ENCODE measurements at places on chromosomes 4 and X. TPM values are rescaled to one million over a fixed set of nuclear protein-coding genes. Genes with fewer than 3 reads are reported as not detected.

DNA sequence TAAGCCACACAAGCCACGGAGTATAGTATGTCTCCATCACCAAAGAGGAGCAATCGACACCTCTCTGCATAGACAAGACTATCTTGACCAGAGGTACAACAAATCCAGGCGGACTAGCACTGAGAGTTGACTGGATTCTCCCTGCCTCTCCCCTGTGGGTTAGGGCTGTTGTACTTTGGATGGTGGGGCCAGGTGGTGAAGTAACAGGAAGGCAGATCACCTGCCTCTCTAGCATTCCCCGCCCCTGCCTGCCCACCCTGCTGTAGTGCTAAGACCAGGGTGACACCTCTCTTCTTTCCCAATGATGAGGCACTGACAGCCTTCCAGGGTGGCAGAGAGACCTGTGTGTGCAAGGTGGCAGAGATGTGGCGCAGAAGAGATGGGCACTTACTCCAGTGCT lies 47.5 kb upstream of the TRIM2 start:
- no peak for DNase-seq

DNA sequence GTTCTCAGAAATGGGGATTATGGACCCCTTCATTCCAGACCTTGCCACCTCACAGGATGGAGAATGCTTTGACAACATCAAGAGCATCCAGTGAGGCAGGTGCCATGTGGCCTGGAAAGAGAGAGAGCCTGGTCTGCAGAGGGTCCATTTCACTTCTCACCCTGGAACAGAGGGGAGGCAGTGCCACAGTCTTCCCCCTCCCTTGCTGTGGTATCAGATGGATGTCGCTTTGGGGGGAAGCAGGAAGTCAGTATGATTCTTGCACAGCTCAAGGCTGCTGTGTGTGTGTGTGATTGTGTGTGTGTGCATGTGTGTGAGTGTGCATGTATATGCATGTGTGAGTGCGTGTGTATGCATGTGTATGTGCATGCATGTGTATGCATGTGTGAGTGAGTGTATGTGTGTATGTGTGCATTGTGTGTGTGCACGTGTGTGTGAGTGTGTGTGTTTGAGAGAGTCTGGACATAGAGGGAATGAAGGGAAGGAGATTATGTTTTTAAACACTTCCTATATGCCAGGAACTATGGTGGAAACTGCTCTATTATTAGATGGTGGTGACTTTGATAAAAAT lies 328.6 kb upstream of the CLNK start:
- DNase-seq: no peak

DNA sequence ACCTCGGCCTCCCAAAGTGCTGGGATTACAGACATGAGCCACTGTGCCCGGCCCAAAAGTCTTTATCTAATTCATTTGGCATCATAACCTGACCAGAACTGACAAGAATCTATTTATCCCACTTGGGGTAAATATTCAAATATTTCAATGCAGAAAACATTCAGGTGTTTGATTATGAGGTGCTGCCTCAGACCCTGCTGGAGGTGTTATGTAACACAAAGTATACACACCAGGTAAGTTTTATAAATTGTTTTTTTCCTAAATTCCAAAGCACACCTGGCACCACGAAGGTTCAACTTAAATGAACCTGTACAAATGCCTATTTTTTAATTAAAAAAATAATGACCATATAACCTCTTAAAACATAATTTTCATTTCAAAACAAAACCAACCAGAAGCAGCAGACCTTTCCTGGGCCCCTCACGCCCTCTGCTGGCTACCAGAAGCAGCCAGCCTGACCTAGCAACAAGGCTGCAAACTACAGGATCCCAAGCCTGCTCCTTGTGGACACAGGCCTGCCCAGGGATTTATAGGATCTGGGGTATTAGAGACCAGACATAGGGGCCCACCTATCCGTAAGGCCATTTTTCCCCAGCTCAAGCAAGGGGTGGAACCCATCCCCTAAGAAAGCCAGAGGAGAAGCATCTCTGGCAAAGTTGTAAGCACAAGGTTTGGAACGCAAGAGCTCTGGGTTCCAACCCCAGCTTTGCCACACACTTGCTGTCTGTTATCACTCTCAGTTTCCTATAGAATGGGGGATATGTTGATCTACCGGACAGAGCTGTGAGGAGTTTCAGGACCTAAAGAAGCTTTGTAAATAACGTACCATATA lies 11.7 kb downstream of the OTUD5 start:
- no peak for DNase-seq

- no peak for DNase-seq
Observed at GRCh38 chr4:26573389-26573794, 10.5 kb upstream of the TBC1D19 start.

DNA sequence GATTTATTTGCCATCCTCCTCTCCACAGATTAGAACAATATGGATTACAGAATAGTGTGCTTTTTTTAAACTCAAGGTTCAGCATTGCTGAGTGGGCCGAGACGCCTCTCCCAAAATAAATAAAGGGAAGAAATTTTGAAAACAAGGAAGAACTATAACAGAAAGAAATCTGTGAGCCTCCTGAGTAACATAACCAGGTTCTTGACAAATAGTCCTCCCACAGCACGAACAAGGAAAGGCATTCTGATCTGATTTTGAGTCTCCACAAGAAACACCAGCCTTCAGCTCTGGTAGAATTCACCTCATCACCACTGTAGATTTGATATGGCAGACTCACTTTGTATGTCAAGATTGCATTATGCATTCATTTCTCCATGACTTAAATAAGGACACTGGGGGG lies 173.6 kb downstream of the HHIP start:
- no peak for DNase-seq

DNA sequence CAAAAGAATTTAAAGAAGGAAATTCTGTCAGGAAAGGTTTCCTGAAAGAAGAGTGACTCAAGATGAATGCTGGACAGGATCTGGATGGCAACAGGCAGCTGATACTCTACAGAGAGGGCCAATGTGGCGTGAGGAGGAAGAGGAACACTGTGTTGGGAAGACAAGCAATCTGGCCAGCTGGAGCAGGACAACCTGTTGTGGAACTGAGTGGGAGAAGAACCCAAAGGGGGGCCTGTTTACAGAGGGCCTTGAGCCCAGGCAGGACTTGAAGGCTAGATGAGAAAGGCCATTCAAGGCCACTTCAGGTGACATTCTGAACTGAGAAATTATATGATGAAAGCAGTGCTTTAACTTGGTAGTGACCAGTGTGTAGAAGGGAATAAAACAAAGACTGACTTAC lies 8.5 kb downstream of the OTUD4 start:
- no peak for DNase-seq

DNA sequence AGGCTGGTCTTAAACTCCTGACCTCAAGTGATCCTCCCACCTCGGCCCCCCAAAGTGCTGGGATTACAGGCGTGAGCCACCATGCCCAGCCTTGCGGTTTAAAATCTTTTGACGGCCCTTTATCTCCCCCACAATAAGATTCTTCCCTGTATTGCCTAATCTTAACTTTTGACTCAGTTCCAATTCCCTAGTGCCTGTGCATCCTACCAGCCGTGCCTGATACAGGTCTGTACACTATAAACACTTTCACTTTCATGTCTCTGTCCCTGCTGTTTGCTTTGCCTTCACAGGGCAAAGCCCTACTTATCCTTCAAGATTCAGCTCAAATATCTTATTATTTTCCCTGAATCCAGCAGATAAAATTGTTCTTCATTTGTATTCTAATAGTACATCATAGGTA lies 74.6 kb downstream of the WDR44 start:
- no peak for DNase-seq

DNA sequence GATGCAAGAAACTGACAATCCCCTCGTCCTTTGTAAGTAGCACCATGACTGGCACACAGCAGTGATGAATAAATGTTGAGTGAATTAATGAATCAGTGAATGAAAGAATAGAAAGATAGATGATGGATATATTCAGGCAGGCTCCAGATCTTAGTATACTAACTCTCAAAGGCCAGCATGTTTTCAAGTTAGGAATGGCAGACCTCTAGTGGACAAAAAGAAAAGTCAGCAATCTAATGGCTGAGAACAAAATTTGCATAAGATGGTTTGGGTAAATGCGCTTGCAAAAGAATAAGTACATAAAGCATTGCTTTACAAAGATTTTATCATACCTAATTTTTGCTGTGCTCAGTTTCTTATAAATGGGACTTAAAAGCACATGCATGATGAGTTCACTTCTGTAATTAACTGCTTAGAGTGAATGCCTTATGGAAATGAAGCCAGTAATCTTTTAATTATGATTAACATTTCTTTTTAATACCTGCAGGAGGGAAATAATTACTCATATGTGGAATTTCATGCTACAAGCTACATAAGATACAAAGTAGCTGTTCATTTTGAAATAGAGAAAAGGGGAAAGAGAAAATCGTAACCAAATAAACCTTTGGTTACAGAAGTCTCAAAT lies 126.9 kb upstream of the GPRIN3 start:
- no peak for DNase-seq

- no peak for DNase-seq
Observed at GRCh38 chr4:129971419-129971818, 875.5 kb downstream of the C4orf33 start.

DNA sequence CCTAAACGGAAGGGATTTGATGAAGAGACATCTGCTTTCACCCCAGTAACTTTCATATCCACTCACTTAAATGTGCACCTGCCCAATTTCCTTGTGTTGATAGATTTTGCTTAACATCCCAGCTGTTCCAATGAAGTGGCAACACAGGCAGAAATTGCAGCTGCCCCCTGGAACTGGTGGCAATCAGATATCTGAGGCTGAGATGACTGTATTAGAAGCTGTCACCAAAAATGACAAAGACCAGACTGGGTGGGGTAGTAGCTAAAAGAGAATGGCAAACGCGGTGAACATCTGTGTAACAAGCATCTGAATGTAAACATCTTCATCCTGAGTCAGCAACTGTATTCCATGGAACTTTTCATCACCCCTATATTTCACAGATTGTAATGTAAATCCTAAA lies 17.1 kb downstream of the GABRA2 start:
- DNase-seq: no peak

DNA sequence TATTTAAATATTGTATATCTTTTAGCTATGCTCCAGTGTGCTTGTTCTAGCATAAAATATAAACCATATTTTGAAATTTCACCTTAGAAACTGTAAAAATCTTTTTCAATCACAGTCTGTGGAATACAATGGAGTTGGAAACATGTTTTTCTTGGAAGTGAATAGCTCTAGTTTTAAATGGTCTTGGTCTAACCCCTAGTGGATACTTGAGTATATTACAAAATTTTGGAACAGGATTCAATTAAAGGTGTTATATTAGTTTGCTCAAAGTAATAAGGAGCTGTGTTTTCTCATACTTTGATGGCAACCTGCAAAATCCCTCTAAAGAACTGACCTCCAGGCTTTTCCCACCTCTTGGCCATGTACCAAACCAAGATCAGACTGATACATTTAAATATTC lies 48.2 kb downstream of the STK26 start:
- DNase-seq: no peak

- DNase-seq: no peak
Observed at GRCh38 chr4:100079264-100079663, 111.0 kb downstream of the DDIT4L start.

- DNase-seq: no peak
Observed at GRCh38 chrX:119655125-119655524, 37.8 kb downstream of the SEPTIN6 start.

DNA sequence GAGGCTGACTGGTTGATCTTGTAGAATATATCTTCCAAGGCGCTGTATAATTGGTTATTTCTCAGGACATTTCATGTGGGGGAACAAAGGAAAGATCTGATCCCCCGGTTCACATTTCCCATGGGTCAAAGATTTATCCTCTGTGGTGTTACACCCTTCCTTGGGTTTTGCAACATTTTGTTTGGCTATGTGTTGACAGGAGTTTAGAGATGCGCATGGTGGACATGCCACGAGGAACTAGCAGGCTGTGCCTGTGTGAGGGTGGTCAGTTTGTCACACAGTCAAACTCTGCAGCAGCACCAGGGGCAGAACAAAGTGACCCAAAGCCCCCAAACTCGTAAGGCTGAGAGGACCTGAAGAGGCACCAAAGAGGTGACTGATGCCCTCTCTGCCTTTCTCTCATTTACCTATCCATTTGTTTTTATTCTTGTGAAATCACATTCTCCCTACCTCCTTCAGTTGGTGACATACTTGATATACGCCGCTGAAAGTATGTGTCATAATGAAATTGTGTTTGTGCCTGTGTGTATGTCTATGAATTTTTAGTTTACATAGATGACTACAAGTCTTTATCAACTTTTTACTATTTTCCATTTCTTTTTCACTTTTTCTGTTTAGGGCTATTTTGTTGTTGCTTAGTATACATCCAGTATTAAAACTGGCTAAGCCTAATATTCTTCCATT lies 164.7 kb downstream of the SPCS3 start:
- no peak for DNase-seq

GRCh38 chrX:96002431-96002830 lies 682.2 kb upstream of the DIAPH2 start:
- no peak for DNase-seq

GRCh38 chrX:135531813-135532212 lies 11.4 kb downstream of the INTS6L start:
- DNase-seq: no peak

DNA sequence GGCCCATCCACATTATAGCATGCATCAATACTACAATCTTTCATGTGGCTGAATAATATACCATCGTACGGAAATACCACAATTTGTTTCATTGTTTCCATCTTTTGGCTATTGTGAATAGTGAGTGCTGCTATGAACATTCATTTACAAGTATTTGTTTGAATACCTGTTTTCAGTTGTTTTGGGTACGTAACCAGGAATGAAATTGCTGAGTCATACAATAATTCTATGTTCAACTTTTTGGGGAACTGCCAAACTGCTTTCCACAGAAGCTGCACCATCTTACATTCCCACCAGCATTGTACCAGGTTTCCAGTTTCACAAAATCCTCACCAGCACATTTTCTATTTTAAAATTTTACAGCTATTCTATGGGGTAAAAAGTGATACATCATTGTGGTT lies 28.5 kb upstream of the MANBA start:
- DNase-seq: no peak

- no peak for DNase-seq
Observed at GRCh38 chr4:101127176-101127790, 220.0 kb downstream of the PPP3CA start.

GRCh38 chrX:17566740-17567139 lies 170.6 kb upstream of the SCML1 start:
- DNase-seq: no peak

GRCh38 chr4:187276736-187277408 lies 553.2 kb upstream of the FAT1 start:
- DNase-seq: no peak

- DNase-seq: no peak
Observed at GRCh38 chr4:6502747-6503465, 30.5 kb upstream of the PPP2R2C start.

DNA sequence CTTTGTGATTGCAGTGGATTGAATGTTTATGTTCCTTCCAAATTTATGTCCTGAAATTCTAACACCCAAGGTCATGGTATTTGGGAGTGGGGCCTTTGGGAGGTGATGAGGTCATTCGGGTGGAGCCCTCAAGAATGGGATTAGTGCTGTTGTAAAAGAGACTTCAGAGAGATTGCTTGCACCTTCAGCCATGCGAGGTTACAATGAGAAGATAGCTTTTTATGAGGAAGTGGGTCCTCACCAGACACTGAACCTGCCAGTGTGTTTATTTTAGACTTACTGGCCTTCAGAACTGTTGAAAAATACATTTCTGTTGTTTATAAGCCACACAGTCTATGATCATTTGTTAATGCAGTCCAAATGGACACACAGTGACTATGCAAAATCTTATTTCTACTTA lies 161.0 kb upstream of the GPRIN3 start:
- DNase-seq: no peak

Gene SOWAHD
- 0.45 TPM for total RNA-seq

Gene NAP1L2
- 5.6 TPM for total RNA-seq

Gene YTHDC1
- 91.4 TPM for total RNA-seq

Gene OPRPN
- not detected for total RNA-seq

Gene ESX1
- total RNA-seq: not detected

Gene PNPLA4
- 9.5 TPM for total RNA-seq

Gene CORIN
- total RNA-seq: 0.84 TPM

Gene CYLC1
- not detected for total RNA-seq

Gene PAGE1
- total RNA-seq: not detected
